ENCODE measurements at places on chromosomes 4 and X. TPM values are rescaled to one million over a fixed set of nuclear protein-coding genes. Genes with fewer than 3 reads are reported as not detected.

DNA sequence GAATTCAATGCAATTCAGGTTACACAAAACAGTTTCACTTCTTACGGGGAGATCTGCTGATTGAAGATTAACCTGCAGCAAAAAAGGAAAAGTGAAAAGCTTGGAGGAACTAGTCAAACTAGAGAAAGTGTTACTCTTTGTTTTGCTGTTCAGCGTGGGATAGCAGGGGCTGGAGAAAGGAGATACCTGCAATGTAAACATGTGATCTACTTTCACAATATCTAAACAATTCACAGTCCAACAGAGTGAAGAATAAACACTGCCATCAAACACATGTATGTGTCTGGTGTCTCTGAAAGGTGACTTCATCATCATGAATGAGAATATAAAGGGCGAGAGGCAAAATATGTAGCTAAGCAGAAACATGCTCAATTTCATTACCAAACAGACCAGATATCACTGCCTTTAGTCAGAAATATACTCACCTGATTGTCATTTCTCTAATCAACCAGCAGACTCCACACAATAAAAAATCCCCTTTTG, 26.4 kb downstream of the NIPAL1 start:
- peak overlapping the region; percentile 30 for H3K27ac ChIP-seq
- peaks cover 30% of the 10 kb centered on the region for H3K4me1 ChIP-seq
- no peaks in the 10 kb centered on the region for H3K27me3 ChIP-seq
- no peak for DNase-seq
- H3K4me3 ChIP-seq: no peak overlapping the region

- peak within 1 kb of the TSS; percentile 99 for H3K27ac ChIP-seq
- no peaks in the 10 kb centered on the region for H3K36me3 ChIP-seq
- H3K27me3 ChIP-seq: no peaks in the 10 kb centered on the region
- H3K4me1 ChIP-seq: peaks cover 6% of the 10 kb centered on the region
- peak within 1 kb of the TSS; percentile 80 for H3K4me3 ChIP-seq
These were observed at the start of gene STAG2 for GRCh38 chrX:123961268-123962005. STAG2 (plus strand) TSS chrX:123961706; CDS start chrX:124022628, 60,922 bp downstream.

DNA sequence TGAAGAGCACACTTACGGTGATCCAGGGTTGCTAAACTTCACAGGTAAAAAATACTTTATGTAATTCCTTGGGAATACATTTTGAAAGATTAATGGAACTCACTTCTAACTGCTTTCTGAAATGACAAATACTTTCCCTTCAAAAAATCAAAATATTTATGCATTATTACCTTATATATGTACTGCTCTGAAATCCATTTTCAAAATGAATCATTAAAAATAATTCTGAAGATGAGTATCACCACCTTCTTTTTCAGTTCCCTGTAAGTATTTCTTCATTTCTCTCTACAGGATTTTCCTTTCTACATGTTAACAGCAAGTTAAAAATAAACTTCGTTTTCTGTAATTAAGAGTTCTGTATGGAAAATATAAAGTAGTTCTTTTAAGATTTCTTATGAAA, 428.6 kb downstream of the TMA16 start:
- no peaks in the 10 kb centered on the region for H3K27me3 ChIP-seq
- no peaks in the 10 kb centered on the region for H3K4me1 ChIP-seq
- no peak for DNase-seq
- H3K27ac ChIP-seq: no peak overlapping the region
- no peaks in the 10 kb centered on the region for H3K36me3 ChIP-seq
- no peak overlapping the region for H3K4me3 ChIP-seq

MEPE gene
- total RNA-seq: not detected

GRCh38 chrX:5791721-5792120, 436.9 kb downstream of the NLGN4X start:
- H3K36me3 ChIP-seq: no peaks in the 10 kb centered on the region
- DNase-seq: no peak
- no peak overlapping the region for H3K27ac ChIP-seq
- H3K4me1 ChIP-seq: no peaks in the 10 kb centered on the region
- H3K27me3 ChIP-seq: no peaks in the 10 kb centered on the region

DNA sequence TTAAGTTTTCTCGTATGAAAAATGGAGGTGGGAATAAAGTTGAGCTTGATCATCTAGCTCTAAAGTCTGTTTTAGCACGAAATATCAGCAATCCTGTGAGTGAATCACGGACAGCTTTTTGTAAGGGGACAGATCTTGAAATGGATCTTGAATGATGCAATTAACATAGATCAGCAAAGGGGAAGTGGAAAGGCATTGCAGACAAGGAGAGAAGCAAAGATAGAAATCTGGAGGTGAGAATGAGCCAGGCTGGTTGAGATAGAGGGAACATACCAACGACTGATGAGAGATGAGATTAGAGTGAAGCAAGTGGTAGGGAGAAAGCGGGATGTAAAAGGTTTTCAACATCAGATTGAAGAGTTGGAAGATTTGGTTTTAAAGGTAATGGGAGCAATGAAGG, 4.6 kb upstream of the DGKK start:
- H3K36me3 ChIP-seq: no peaks in the 10 kb centered on the region
- H3K4me3 ChIP-seq: no peak overlapping the region
- no peak for DNase-seq
- H3K27ac ChIP-seq: no peak overlapping the region
- H3K4me1 ChIP-seq: no peaks in the 10 kb centered on the region

DNA sequence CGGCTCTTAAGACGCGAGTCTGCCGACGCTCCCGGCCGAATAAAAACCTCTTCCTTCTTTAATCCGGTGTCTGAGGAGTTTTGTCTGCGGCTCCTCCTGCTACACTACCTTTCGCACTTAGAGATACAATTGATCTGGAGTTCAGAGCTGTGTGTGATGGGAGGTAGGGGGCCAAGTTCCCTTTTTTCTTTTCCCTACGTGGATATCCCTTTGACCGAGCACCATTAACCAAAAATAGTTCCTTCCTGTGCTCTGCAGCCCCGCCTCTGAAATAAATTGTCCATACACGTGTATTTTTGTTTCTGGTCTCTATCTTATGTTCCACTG, 555 bp upstream of the PGM2 start:
- DNase-seq: no peak
- peak overlapping the region; percentile 76 for H3K27ac ChIP-seq
- H3K4me3 ChIP-seq: peak overlapping the region; percentile 75

- no peaks in the 10 kb centered on the region for H3K4me1 ChIP-seq
- no peak overlapping the region for H3K4me3 ChIP-seq
- H3K27me3 ChIP-seq: no peaks in the 10 kb centered on the region
- H3K36me3 ChIP-seq: no peaks in the 10 kb centered on the region
- H3K27ac ChIP-seq: no peak overlapping the region
- no peak for DNase-seq
These were observed 136.0 kb upstream of the NPY2R start for GRCh38 chr4:155072417-155072816.

DNA sequence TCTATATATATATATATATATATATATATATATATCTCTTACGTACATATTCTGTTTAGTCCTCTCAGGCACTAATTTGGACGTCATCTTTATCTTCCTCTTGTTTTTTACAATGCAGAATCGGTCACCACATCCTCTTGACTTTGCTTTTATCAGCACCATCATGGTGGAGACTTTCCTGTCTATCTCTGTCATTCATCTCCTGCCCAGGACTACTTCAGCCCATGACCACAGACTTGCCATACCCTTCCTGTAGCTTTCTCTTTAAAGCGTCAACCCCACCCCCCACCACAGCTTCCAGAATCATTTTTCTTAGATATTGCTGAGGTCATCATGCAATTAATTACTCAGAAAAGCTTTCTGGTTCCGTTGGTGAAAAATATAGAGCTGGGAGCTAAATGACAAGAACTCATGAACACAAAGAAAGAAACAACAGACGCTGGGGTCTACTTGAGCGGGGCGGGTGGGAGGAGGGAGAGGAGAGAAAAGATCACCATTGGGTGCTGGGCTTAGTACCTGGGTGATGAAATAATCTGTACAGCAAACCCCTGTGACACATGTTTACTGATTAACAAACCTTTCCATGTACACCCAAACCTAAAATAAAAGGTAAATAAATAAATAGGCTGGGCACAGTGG, 30.5 kb upstream of the PRKX start:
- H3K27ac ChIP-seq: no peak overlapping the region
- H3K36me3 ChIP-seq: no peaks in the 10 kb centered on the region
- H3K4me3 ChIP-seq: no peak overlapping the region
- no peaks in the 10 kb centered on the region for H3K27me3 ChIP-seq
- H3K4me1 ChIP-seq: no peaks in the 10 kb centered on the region

DNA sequence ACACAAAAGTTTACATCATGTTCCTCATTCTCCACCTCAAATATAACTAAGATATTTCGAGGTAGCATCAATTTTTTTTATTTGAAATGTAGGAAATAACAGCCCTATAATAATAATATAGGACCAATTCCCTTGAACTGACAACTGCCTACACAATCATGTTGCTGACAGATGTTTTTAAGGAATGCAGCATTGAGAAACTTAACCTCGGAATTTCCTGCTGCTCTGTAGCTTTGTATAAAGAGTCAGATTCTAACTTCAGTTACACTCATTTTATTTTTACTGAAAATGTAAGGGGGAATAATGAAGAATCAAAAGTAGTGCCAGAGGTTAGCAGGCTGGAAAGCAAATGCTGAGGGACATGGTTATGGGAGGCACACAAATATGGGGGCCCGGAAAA, 235.8 kb downstream of the RBMX2 start:
- H3K4me1 ChIP-seq: no peaks in the 10 kb centered on the region
- no peaks in the 10 kb centered on the region for H3K36me3 ChIP-seq
- no peak overlapping the region for H3K4me3 ChIP-seq
- no peak overlapping the region for H3K27ac ChIP-seq
- H3K27me3 ChIP-seq: no peaks in the 10 kb centered on the region

GRCh38 chr4:181281451-181281850, 961.8 kb upstream of the TENM3 start:
- no peaks in the 10 kb centered on the region for H3K36me3 ChIP-seq
- H3K4me3 ChIP-seq: no peak overlapping the region
- H3K27ac ChIP-seq: no peak overlapping the region
- H3K4me1 ChIP-seq: no peaks in the 10 kb centered on the region

POU4F2 gene
- not detected for total RNA-seq

- no peak overlapping the region for H3K4me3 ChIP-seq
- H3K4me1 ChIP-seq: no peaks in the 10 kb centered on the region
- H3K27me3 ChIP-seq: no peaks in the 10 kb centered on the region
- H3K27ac ChIP-seq: no peak overlapping the region
- H3K36me3 ChIP-seq: no peaks in the 10 kb centered on the region
- no peak for DNase-seq
These were observed 64.4 kb downstream of the HAUS3 start for GRCh38 chr4:2177443-2178093.

DSPP gene
- not detected for total RNA-seq
